ENCODE measurements at places on chromosomes 11 and 22.

DNA sequence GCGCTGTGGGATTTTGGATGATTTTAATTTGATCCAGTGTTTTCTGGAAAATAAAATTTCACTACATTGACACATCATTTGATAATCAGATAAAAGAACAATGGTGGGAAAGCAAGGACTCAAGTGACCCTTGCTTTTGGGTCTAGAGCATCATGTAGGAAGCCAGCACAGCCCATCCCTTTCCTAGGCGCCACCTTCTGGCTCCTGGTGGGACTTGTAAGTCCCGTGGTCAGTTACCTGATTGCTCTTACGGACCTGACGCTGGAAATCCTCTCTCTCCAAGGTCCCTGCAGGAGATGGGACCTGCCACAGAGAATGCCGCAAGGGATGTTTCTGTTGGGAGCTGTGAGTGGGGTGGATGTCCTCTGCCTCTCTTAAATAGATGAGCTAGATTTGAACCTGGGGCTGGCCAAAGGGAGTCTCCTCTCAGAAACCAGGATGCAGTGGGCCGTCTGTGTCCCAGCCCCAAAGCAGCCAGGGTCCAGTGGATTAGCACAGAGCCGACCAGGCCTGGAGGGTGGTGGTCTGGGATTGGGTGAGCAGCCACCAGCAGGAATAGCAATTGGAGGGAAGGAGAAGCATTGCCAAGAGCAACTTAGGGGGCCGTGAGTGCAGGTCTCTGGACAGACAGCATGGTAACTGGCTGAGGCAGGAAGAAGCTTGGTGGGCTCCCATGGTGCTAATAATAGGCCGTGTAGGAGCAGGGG lies 21.7 kb downstream of the TIMP3 start:
- no peak for DNase-seq

- DNase-seq: no peak
Measured at GRCh38 chr11:62770778-62771143, 435 bp upstream of the TAF6L start.

DNA sequence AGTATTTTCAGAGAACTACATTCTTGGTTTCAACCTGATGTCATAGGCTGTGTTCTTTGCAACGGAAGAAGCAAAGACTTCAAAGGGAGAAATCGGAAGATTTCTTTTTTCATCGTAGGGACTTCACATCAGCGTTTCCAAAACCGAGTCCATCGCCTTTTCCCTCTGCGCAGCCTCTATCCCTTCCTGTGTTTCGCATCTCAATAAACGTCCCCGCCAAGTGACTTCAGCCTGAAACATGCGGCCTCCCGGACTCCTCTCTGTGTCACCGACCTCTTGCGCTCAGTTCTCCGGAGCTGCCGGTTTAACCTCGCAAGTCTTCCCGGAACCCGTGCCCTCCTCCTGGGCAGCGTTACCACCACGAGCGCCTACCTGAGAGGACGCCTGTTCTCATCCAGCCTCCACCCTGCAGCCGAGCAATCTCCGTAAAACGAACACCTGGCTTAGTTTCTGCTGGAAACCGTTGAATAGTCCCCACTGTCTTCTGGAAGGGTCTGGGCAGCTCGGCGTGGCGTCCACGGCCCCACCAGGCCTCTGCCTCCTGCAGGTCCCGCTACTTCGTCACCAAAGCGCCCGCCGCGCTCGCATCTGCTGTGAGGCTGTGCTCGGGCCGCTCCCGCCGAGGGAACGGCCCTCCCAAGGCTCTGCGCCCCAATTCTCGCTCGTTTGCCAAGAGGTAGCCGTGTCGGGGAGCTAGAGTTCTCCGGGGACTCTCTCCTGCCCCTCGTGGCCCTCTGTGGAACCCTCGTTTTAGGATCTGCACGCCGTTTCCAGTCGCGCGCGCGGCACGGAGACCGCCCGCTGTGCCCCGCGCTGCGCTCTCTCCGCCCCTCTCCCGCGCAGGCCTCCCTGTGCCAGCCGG lies at the start of gene GLB1L3:
Gene GLB1L3 (plus strand): TSS at position 846 of the 862 bp plus-strand sequence. CDS start 362 bp downstream, outside the sequence.
- no peak for DNase-seq

DNA sequence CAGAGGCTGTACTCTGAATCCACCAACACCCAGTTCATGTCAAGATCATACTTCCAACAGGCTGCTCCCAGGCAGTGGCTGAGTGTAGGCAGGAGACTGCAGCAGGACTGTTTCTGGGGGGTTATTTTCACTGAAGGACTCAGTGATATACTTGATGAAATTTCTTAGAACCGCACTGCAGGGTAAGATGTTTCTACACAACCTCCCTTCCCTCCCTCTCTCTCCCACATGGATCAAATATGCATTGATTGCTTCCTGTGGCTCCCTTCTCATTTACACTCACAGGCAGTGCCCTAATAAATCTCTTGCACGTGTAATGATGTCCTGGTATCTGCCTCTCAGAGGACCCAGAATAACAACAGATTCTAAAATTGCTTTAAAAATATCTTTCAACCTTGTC lies 251.3 kb upstream of the CCDC179 start:
- DNase-seq: no peak

- DNase-seq: no peak
Measured at GRCh38 chr22:47309476-47309875, 547.0 kb downstream of the TBC1D22A start.

- peak; percentile 83 for DNase-seq
Measured at GRCh38 chr22:40654522-40655167, 18.1 kb upstream of the MRTFA start.

DNA sequence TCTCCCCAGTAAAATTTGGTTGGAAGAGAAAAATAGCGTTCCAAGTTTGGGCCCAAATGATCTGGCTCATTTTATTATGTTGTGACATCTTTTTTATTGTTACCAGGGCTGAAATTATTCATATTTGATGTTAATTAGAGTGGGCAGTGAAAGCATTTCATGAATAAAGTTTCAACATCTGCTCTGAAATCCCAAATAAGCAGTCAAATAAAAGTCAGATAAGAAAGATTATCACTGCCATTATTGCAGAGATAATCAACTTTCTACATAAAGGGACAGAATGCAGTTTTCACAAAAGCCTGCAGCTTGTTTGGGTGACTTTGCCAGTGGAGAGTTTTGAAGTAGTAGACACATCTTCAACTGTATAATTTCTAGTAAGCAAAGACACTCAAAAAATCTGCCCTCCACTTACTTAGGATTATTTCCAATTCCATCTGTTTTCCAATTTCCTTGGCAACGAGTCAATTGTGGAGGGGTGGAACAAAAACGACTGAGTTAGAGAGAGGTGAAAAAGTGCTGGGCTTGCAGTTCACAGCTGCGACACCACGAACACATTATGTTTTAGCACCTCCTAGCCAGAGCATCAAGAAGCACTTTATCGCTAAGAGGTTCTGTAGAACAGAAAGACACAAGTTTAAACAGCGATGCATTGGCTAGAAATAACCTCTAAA lies 9.0 kb downstream of the TECTA start:
- DNase-seq: peak; percentile 72

- DNase-seq: peak; percentile 19
Measured at GRCh38 chr22:24894998-24895397, 51.5 kb downstream of the LHFPL7 start.

DNA sequence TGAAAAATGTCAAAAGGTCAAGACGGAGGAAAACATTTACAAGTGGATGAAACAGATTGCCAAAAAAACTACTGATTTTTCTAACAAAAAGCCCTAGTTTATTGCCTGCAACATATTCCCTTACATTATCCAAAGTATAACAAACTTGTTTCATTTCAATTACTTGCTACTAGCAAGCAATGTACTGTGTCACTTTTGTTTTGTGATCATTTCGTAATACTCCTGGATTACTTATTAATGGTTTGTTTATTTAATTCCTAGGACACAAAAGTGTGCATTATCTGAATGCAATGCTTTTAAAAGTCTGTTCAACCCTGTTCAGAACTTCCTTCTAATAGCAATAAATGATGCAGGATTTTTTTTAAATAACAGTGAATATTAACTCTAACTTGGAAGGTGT lies 50.9 kb downstream of the CCDC34 start:
- no peak for DNase-seq

- no peak for DNase-seq
Measured at GRCh38 chr11:29119116-29119515, 897.7 kb downstream of the KCNA4 start.

DNA sequence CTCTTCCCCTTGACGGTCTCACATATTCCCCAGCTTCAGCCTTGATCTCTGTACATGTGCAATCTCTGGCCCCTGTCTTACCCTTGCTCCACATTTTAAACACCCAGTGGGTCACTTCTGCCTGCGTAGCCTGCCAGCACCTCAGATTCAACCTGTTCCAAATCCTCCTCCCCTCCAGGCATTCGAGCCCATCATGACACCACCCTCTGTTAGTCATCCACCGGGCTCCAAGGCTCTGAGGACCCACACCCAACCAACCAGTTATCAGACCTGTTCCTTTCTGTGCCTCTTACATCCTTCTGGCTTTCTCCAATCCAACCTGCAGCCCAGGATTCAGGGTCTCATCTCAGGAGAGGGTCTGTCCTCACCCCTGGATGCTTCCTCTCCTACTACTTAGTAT lies 119.8 kb upstream of the TBCEL start:
- no peak for DNase-seq

DNA sequence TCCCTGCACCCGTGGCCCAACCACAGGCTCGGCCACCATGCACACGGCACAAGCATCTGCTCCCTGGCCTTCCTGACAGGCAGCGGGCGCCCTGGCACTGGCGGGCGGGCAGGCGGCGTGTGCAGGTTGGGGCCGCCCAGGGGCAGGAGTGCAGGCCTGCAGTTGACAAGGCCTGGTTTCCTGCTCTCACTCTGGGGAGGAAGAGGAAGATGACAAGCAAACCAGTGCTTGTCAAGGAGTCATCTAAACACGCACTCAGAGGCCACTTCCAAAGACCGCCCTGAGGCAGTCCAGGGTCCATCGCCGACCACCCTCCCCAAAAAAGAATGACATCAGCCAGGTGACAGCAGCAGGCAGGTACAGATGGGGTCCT lies 65.3 kb upstream of the LINC01488 start:
- DNase-seq: no peak

DNA sequence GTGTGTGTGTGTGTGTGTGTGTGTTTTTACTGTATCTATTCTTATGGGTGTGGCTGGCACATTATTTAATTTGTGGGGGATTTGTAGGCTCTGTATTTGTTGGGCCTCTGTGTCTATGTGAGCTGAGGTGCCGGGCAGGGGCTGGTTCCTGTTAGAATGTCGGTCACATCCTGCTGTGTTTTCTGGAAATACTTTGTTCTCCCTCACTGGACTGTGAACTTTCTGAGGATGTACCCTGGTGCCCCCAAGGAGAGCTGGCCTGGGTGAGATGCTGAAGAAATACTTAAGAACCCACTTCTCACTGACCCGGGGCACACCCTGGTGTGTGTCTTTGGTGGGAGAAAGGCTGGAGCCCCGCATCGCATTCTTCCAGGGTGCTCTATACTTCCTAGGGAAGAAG lies 28.6 kb downstream of the KIAA1671 start:
- DNase-seq: no peak

DNA sequence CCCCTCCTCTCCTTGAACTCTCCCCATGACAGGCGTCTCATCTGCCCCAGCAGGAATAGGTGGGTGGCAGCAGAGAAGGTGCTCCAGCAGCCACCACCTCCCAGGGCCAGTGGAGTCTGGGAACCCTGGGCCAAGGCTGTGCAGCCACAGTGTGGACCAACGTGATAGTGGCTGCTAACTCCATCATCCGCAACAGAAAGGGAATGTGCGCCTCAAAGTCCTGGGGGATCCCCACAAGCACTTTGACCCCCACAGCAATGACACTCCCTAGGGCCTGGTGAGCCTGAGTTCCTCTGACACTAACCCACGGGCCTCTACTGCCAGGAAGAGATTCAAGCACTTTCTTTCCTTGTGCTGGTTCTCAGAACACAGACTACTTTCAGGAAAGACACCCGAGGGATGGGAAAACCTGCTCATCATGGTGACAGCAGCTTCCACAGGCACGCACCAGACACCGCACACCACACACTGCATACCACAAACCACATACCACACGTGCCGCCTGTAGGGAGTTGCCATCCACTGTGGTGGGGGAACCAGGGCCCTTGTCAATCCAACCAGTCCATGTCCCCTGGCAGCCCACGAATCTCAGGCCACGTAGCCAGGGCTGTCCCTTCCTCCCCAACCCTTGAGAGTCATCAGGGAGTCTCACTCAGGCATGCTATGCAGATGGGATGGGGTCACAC lies 3.4 kb upstream of the SLC25A1 start:
- DNase-seq: no peak

DNA sequence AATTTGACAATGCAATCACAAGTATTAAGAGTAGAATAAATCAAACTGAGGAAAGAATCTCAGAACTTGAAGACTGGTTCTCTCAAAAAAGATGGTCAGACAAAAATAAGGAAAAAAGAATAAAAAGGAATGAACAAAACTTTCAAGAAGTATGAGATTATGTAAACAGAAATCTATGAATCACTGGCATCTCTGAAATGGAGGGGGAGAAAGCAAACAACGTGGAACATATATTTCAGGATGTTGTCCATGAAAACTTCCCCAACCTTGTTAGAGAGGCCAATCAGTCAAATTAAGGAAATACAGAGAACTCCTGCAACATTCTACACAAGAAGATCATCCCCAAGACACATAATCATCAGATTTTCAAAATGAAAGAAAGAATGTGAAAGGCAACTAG lies 235.7 kb downstream of the SBF2 start:
- DNase-seq: no peak
